HepG2 (cell line): ENCODE measurements at places on chromosomes 6 and 20.

GRCh38 chr6:9614778-9615177, 800.1 kb downstream of the TFAP2A start:
- no peak for DNase-seq

- no peak for DNase-seq
Observed at GRCh38 chr6:106383573-106383972, 23.1 kb downstream of the CRYBG1 start.

- no peak for DNase-seq
Observed at GRCh38 chr6:89858041-89858440, 28.4 kb downstream of the CASP8AP2 start.

- no peak for DNase-seq
Observed at GRCh38 chr20:59007665-59008511, 834 bp upstream of the CTSZ start.

DNA sequence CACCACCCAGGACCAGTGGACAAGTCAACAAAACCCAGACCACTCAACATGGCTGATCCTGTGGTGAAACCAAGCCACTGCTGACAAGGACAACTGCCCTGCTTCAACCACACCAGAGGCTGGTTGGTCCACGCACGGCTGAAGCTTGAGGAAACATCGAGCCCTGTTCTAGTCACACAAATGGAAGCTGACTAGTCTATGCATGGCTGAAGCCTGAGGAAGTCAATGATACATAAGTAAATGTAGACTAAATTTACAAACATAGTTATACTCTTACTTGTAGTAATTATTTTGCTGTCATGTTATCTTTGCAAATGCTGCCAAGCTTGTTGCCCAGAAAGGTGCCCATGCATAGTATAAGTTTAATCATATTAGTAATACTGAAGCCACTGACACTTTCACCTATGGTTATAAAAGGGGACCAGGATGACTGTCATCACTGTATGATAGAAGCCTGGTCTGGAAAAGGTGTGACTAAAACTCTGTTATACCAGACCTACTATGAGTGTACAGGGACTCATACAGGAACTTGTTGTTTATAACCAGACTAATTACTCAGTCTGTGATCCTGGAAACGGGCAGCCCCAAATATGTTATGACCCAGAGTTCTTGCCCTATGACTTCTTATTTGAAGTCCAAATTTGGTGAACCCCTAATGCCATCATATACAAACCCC, 5.6 kb downstream of the IL22RA2 start:
- no peak for DNase-seq

- no peak for DNase-seq
Observed at GRCh38 chr6:103113416-103113815, 1719.9 kb downstream of the GRIK2 start.

- no peak for DNase-seq
Observed at GRCh38 chr20:63475209-63475608, 2.8 kb upstream of the KCNQ2 start.
